ENCODE measurements at places on chromosomes 2 and 18.

GRCh38 chr2:233686928-233687327 is 5.2 kb downstream of the UGT1A7 start:
- DNase-seq = no peak

- DNase-seq = no peak
Observed at GRCh38 chr2:173681881-173682650, 283.1 kb downstream of the SP3 start.

GRCh38 chr18:54127759-54128378 is 96.6 kb downstream of the MBD2 start:
- no peak for DNase-seq

DNA sequence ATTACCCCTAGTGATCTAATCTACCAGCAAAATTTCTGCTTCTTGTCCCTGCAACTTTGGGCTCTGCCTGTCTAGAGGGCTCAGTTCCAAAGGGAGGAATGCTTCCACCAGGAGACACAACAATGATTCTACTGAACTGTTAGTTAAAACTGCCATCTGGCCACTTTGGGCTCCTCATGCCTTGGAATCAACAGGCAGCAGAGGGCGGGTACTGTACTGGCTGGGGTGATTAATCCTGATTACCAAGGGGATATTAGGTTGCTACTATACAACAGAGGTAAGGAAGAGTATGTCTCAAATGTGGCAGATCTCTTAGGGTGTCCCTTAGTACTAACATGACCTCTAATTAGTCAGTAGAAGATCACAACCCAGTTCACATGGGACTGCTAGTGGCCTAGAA is 21.4 kb downstream of the HADHA start:
- no peak for DNase-seq

DNA sequence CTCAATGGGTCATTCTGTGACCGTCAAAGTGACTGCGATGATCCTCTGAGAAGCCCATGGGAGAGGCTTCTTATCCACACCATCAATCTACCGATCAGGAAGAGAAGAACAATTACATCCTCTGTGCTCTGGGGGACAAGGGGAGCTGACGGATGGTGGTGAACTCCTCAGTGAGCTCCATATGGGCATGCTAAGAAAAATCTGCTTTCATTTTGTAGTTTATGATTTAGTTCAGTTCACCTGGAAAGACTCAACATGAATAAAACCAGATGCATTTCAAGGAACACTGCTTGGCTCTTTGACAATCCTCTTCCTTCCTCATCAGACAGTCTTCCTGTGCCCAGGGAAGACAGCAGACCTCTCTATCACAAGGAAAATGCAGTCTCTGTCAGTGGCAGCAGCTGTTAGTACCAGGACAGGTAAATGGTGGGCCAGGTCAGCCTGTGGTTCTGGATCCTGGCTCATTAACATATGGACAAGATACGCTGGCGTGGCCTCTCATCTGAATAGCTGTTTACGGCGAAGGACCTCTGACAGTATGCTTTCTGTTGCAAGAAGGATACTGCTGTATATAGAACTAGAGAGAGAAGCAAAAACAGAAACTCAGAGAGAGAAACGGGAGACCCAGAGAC is 176.9 kb downstream of the BCL2 start:
- no peak for DNase-seq

GRCh38 chr2:27627963-27628766 is 647 bp downstream of the CCDC121 start:
- no peak for DNase-seq

DNA sequence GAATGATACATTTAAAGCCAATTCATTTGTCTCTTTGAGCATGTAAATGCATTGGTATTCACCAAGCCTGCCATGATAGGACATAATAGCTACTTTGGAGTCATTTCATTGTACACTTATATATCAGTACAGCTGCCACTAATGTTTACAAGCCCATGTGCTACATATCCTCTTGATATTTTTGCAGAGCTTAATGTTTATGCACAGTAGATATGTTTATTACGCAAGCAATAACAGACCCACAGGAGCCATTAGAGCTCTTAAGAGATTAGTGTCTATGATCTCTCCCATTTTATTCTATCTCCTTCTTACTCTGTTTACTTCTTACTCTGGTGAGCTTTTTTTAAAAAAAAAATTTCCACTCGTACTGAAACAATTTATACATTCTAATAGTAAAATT is 1132.1 kb upstream of the ZEB2 start:
- DNase-seq = no peak

DNA sequence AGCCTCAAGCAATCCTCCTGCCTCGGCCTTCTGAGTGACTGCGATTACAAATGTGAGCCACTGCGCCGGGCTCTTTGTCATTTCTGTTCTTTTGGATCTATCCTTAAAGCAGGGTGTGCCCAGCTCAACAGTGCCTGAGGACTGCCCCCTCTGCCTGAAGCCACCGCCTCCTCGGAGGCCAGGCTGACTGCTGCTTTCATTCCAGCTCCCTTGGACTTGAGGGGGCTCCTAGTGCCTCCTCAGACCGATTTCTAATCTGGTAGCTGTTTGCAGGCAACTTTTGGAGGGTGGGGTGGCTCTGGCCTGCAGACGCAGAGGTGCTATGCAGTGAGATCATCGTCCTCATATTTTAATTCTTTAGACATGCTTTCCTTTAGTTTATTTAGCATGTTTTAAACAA is 35.9 kb upstream of the KLF11 start:
- DNase-seq = no peak

GRCh38 chr2:38263293-38263692 is 113.8 kb downstream of the ATL2 start:
- DNase-seq = no peak

GRCh38 chr2:224691563-224691962 is 24.6 kb downstream of the CCDC195 start:
- DNase-seq = no peak

DNA sequence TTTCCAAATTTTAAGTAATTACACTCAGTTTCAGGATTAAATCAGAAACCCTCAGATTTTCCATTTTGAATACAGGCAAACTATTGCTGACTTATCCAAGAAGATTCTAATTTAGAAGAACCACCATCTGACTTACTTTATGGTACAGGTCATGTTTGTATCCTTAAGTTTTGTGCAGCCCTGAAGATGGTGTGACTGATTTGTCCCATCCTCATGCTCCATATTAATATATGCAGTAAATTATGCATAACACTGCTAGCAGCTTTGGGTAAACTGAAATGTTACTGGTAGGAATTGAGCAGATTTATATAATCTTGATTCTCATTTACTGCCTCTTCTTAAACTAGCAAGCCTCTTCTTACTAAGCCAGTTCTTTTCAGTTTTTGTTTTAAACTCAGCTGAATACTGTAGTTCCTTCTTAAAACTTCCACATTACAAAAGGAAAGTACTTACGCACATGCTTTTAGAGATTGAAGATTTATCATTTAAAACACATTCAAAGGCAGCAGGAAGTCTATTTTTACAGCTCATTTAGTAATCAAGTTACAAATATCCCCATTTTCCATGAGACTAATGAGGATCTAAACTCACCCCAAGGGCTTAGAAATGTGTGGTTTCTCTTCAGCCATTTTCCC is 25.7 kb downstream of the MEX3C start:
- no peak for DNase-seq

DNA sequence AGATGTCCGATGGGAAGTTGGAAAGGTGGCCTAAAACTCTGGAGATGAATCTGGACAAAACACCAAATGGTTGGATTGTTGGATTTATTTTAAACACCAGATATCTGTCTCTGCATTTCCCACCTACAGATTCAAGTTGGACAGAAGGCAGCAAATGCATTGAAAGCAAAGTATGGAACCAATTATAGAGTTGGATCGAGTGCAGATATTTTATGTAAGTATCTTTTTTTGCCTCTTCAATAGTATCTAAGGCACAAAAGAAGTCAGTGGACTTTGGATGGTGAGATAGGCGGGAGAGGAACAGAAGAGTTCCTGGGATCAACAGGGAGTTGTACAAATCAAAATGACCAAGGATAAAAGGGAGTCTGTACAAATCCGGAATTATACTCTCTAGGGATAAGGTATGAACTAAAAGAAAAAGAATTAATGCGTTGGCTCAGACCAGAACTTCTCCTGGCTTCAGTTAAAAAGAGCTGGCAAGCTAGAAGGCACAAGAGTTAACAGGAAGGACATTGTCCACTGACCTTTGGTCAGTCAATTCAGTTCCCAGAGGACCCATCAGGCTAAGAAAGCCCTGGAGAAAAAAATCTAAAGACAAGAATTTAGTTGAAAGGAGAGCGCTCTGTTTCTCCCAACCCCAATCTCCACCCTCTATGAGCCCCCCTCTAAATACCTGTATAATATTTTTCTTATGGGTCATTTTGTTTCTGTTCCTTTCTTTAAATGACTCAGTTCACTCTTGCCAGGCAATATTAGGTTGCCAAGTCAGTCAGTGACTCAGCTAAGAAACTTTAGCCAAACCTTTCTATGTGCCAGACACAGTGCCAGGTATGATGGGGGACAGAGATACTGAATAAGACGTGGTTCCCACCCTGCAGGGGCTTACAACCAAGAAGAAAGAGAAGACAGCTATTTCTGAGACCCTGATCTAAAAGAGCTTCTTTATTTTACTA is 29.1 kb downstream of the CPO start:
- DNase-seq = no peak

DNA sequence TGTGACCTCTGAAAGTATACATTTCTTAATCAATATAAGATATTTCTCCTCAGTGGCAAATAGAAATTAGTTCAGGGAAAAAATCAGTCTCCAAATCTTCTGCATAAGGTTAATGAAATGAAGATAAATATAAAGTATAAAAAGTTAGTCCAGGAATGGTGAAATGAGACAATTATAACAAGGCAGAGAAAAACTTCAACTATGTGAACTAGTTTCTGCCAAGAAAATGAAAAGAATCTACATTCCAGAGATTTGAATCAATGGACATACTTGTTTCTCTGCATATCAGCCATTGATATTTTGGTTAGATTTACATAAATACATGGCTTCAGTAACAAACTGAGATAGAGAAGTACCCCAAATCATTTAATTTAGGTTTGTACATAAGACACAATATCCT is 249.0 kb downstream of the EXOC6B start:
- no peak for DNase-seq

DNA sequence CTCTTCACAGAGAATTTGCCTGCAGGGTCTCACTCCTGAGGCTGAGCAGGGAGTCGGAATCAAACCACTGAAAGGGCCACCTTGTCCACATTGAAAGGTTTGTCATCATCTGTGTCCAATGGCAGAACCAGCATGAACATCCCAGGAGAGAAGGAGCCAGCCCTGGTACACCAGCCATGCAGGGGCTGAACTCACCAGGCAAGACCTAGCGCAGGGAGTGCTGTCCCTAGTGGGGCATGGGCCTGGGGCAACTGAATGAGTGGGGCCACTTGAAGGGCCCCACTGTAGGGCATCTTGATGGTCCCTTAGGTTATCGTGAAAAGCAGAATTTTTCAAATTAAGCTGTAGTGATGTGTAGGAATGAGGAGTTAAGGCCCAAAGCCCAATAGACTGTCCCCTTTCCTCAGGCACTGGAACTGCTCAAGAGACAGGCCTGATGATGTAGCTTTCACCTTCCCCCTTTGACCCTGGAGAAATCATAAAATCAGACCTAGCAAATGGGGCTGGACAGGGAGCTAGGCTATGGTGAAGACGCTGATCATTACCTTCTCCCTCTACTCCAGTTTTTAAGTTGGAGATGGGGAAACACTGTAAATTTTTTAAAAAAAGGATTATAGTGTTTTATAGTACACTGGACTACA is 8.4 kb upstream of the PLEK start:
- DNase-seq = no peak

GRCh38 chr2:142188562-142188961 is 57.7 kb upstream of the LRP1B start:
- no peak for DNase-seq

- no peak for DNase-seq
Observed at GRCh38 chr2:219142329-219142728, 18.3 kb downstream of the NHEJ1 start.

DNA sequence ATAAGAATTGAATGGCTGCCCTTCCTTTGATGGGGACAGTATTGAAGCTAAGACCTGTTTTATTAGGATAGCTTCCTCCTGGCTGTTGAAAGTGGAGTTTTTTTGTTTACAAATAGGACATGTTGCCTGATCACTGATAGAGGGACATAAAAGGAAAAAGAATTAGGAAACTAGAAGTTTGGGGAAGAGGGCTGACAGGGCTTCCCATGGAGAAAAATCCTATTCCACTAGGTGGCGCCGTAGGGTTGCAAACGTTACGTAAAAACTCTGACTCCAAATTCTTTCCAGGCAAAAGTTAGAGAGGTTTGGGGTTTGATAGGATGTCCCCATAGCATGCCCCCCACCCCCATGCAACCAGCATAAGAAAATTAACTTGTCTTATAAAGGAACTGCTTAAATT is 11.1 kb upstream of the RBFA start:
- no peak for DNase-seq

GRCh38 chr2:145116056-145116455 is 596.1 kb upstream of the ZEB2 start:
- no peak for DNase-seq

DNA sequence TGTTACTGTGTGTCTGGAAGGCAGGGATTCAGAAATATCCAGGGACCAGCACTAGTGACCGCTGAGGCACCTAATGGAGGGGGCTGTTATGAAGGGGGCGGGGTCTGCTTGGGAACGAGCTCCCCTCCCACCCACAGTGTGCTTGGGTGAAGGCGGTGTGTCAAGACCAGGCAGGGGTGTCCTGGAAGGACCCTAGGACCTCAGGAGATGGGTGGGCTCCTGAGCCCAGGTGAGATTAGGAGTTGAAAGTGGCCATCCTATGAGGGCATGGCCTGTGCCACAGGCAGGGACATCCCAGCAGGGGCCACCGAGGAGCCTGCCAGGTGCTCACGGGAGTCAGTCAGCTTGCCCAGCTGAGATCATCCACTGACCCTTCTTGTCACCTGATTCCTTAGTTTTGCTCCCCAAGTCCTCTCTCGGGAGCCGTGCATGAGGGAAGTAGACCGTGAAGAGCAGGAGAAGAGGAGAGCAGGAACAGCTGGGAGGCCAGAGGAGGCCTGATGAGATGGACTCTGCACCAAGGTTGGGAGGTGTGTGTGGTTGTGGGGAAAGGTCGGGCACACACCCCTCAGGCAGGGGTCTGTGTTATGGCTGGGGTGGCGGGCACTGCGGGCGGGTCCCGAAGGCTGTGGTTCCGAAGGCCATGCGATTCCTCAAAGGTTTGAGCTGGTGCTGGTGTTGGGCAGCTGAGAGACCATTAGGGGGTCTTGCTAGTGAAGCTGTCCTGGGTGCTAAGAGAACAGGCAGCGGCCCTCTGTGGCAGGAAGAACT is 180.9 kb upstream of the HS6ST1 start:
- no peak for DNase-seq

DNA sequence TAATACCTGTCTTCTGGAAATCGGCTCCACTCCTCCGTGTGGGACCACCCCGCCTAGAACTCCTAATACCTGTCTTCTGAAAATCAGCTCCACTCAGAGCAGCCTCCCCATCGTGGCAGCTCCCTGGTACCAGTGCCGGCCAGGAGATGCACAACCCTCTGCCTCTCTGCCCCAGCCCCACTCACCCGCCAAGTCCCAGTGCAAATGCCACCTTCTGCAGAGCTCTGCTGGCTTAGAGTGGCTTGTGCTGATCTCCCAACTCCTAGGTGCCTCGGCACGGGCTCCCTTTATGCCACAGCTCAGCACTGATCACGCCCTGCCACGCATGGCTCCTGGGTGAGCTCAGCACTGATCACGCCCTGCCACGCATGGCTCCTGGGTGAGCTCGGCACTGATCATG is 258.5 kb downstream of the HDAC4 start:
- DNase-seq = no peak

GRCh38 chr18:70659036-70659925 is 370.4 kb downstream of the SOCS6 start:
- DNase-seq = no peak
